ENCODE measurements at places on chromosomes 1 and 21.

DNA sequence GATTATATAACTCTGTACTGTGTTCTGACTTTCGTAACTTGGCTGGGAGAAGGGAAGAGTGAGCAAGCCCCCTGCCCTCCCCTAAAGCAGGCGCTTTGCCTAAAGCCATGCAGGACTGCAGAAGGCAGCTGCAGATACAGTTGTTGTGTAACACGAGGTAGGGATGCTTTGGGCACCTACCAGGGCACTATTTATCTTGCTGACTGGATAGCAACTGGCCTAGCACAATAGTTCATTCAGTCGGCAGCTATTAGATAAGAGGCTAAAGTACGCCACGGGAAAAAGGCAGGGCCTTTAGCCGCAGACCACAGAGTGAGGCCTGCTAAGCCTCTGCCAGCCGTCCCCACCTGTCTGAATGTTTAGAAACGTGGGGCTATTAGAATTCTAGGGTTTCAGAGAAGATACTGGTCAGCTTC, 80.9 kb downstream of the TTC3 start:
- DNase-seq, result no peak

GRCh38 chr1:89391686-89392085, 27.8 kb downstream of the GBP6 start:
- no peak for DNase-seq

GRCh38 chr1:228845101-228845500, 109.8 kb downstream of the RHOU start:
- DNase-seq, result no peak

- no peak for DNase-seq
Measured at GRCh38 chr21:42861311-42861847, 18.0 kb downstream of the WDR4 start.

DNA sequence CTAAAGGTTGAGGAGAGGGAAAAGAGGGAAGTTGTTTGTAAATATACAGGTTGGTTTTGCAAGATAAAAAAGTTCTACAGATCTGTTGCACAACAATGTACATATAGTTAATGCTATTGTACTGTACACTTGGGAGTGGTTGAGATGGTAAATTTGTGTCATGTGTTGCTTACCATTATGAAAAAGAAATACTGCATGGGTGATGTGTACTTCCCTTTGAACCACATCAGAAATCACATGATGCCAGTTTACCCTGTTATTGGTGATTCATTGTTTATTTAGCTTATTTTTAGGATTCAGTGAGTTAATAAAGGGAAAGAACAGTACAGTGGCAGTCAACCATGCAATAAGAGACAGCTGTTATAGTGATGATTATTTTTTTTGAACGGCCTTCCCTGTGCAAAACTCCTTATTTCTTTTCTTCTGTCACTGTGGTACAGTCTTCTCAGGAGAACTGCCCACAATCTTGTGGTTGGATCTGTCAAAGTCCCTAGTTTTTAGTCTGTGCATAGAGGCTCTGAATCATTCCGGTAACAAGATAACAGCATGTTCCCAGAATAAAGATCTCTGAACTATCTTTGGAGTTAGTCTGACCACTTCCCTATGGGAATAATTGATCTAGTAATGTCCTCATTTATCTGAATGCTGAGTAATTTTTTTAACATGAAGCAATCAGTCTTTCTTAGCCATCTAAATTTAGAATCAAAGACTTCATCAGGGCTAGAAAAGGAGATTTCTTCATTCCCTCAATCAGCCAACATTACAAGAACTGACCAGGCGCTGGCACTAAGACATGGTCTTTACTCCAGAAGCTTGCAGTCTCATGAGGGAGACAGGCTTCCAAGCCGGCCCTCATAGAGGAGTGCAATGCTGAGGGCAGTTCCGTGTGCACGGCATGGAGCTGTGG, 84.2 kb downstream of the SH3GLB1 start:
- DNase-seq, result no peak

DNA sequence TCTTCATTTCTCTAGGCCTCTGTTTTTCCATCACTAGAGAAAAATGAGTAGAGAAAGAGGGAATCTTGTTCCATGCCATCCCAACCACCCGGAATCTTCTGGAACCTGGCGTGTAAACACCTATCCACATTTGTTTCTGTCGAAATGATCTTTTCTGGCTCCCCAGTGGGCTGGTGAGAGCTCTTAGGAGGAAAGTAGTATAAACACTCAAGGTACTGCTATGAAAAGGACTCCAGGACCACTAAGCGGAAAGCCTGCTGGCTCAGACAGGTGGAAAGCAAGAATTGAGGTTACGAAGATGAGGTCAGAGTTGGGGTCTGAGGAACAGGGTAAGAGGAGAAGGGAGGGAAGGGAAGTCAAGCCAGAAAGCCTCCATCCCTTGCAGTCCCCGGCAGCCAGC, 90.8 kb downstream of the PLXNA2 start:
- no peak for DNase-seq

GRCh38 chr1:97137862-97138514, 416.4 kb downstream of the PTBP2 start:
- no peak for DNase-seq

GRCh38 chr1:198612471-198613260, 26.2 kb upstream of the PTPRC start:
- no peak for DNase-seq

DNA sequence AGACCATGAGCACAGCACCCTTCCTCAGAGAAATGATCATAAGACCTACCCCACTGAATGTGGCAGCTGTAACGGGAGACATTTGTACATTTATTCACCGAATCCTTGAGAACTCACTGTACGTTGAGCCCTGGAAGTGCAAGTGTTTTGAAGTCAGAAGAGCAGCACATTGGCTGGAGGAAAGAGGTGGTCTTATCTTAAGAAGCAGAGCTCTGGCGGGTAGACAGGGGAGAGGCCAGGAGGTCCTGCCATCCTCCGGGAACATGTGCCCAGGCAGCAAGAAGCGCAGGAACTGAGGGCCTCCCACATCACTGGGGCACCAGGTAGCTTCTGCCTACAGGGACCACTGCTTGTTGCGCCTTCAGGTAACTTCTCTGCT, 169.2 kb upstream of the IRF2BP2 start:
- no peak for DNase-seq

DNA sequence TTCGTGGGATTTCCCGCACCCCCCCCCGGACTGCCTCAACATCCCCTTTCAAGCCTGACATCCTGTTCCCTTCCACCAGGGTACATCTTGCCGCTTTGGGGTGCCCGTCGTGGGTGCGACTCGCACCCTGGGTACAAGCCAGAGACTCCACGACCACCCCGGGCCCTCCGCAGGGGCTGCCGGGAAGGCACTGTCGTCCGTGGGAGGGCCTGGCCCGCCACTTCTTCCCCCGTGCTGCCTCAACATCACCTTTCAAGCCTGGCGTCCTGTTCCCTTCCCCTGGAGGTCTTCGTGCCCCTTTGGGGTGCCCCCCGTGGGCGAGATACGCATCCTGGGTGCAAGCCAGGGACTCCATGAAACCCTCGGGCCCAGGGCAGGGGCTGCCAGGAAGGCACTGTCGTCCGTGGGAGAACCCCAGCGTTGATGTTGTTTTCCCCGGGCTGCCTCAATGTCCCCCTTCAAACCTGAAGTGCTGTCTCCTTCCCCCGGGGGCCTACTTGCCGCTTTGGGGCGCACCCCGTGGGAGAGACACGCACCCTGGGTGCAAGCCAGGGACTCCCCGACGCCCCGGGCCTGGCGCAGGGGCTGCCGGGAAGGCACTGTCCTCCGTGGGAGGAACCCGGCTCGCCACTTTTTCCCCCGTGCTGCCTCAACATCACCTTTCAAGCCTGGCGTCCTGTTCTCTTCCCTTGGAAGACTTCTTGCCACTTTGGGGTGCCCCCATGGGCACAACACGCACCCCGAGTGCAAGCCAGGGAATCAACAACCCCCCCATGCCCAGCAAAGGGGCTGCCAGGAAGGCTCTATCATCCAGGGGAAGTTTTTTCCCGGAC, 138.6 kb downstream of the LIPI start:
- no peak for DNase-seq

DNA sequence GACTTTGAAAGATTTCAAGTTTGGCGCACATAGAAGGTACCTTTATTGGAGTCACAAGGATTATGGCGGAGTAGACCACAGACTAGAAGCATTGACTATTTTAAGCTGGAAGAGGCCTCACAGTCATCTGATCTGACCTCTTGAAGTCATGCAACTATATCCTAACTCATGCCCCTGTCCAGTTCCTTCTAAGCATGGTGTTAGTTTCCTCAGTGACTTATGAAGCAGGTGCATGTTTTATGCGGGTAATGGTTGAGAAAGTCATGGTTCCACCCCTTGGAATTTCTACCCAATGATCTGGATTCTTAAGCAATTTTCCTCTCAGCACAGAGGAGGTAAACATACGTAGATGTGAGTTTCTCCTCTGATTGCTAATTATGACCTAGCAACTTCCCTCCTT, 11.7 kb downstream of the OLFML3 start:
- no peak for DNase-seq

GRCh38 chr1:110482662-110483307, 31.8 kb downstream of the PROK1 start:
- DNase-seq, result no peak

- DNase-seq, result no peak
Measured at GRCh38 chr1:58608945-58609344, 31.9 kb upstream of the TACSTD2 start.

- no peak for DNase-seq
Measured at GRCh38 chr1:92315766-92316599, 17.1 kb downstream of the RPAP2 start.

DNA sequence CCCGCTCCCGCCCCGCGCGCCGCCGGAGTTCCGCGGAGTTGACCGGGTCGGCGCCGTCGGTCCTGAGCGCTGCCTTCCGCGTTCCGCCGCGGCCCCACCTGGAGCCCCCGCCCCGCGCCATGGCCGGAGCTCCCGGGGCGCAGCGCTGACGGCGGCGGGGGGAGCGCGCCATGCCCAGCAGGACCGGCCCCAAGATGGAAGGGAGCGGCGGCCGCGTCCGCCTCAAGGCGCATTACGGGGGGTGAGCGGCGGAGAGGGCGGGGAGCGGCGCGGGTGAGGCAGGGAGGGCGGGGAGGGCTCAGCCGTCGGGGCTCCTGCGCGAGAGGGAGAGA, 216 bp downstream of the PRKCZ start:
- no peak for DNase-seq

DNA sequence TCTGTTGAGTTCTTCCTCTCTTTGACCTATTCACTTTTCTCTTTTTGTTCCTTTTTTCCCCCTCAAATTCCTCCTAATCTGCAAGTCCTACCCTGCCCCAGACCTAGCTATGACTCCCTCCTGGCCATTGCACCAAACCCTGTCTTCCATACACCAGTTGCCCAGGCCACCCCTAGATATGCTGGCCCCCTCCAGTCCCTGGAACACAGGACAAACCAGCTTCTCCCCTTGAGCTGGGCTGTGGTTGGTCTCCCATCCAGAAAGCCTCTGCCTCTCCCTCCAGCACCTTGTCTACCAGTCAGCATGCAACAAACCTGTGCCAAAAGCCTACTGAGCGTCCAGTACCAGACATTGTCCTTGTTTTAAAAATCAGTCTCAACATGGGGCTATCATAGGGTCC, 59.4 kb downstream of the ELK4 start:
- DNase-seq, result no peak

- DNase-seq, result no peak
Measured at GRCh38 chr1:223222377-223222776, 79.3 kb upstream of the TLR5 start.

GRCh38 chr1:224931605-224932004, 2.1 kb downstream of the DNAH14 start:
- DNase-seq, result no peak

DNA sequence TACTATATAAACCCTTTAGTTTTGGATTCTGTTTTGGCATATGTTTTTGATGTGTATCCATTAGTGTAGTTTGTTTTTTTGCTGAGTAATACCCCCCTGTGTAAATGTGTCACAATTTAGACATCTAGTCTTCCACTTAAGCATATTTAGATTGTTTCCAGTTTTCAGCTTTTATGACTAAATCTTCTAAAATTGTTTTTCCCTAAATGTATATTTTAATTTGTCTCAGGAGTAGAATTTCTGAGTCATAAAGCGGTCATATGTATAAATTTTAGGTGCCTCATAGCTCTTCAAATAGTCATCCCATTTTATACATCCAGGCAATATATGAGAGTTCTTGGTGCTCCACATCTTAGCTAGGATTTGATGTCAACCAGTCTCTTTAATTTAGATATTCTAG, 1348.0 kb downstream of the MRPL39 start:
- no peak for DNase-seq

GRCh38 chr1:27111626-27112573, 43.0 kb downstream of the SLC9A1 start:
- DNase-seq, result no peak

GRCh38 chr1:172790245-172790644, 131.3 kb downstream of the FASLG start:
- no peak for DNase-seq

GRCh38 chr1:155940482-155940992, 901 bp upstream of the RXFP4 start:
- no peak for DNase-seq

DNA sequence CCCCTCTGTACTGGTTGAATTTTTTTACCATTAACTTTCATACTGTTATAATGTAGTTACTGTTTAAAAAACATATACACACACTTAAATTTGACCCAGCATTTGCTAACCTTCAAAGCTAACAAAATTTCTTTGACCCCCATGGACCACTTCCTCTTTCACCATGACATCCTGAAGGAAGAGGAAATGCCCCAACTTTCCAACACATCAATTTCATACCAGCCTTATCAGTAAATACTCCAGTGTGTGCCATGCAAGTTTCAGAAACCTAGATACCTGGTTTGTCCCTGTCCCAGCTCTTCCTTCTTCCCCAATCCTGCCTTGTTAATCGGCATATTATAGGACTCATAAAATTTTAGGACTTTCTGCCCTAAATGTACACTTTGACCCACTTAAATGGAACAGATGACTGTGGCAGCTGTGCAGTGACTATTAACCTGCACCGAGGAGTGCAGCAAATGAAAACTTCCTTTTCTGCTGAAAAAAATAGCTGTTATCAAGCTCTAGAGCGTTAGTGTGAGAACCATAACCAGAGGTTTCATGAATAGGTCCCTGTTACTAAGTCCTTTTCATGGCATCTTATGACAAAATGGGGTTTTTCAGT, 54.1 kb downstream of the DTL start:
- DNase-seq, result no peak

- no peak for DNase-seq
Measured at GRCh38 chr1:219312967-219313366, 139.3 kb downstream of the LYPLAL1 start.

DNA sequence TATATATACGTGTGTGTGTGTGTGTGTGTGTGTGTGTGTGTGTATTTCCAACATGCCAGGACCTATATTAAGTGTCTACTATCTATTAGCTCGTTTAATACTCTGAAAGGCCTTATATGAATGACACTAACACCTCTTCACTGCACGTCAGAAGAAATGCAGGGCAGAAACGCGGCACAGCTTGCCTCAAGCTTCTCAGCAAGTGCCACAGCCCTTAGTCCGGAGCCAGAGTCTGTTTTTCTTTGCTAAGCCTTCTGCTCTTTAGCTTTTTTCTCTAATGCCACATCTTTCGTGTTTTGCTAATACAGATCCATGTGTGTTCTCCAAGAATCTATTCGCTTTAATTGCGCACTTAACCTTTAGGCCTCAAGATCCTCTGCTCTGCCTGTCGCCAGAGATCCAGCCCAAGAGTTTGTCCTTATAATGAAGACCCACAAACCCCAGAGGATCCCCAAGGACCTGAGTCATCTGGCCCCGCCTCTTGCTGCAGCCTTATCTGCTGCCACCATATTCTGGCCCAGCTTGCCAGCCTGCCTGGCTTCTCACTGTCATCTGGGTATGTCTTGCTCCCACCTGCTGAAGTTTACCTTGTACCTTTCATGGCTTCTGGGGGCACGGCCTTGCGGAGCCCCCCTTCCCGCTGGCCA, 2.0 kb upstream of the TRIM58 start:
- DNase-seq, result no peak

Data from memory B cell (primary cell).